Stimulated activated CD8-positive, alpha-beta memory T cell treated with anti-CD3 and anti-CD28 coated beads, Interleukin-2, amount 100 ng/mL, for 1 hour (primary cell): ENCODE measurements at places on chromosomes 4 and X.

- no peak for DNase-seq
Observed at GRCh38 chrX:30887721-30888120, 1.3 kb downstream of the TAB3 start.

GRCh38 chr4:82891707-82892466 is 934 bp upstream of the SEC31A start:
- DNase-seq = no peak

GRCh38 chr4:76504613-76505465 is 69.8 kb downstream of the SHROOM3 start:
- DNase-seq = no peak

DNA sequence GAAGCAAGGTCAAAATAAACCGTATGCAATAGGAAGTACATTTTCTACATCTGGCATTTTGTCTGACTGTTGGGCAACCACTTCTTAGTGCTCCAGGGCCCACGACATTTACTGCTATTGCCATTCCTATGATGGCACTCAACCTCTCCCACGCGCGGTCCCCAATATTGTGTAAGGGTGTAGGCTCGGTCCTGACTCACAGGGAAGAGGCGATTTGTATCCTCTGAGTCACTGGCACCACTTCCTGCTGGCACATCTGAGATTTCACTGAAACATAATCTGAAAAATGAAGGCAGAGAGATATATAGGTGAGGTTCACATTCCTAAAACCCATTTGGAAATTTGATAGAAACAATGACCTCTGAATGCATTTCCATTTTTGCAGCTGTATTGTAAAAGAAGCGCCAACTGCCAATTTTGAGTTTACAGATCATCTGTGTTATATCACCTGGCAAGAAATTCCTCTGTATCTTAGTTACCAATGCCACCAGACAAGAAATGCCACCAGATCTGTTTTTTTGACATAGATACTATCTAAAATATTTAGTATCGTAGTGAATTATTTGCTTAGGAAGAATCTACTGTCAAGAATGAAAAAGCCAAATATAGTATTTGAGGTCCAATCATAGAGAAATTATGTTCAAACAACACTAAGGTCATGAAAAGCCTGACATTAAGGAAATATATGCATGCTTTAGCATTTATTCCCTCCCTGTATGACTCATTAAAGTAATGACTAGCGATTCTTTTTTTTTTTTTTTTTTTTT is 9.8 kb downstream of the EREG start:
- DNase-seq = no peak

- DNase-seq = no peak
Observed at GRCh38 chr4:111778543-111778942, 366.7 kb upstream of the FAM241A start.

DNA sequence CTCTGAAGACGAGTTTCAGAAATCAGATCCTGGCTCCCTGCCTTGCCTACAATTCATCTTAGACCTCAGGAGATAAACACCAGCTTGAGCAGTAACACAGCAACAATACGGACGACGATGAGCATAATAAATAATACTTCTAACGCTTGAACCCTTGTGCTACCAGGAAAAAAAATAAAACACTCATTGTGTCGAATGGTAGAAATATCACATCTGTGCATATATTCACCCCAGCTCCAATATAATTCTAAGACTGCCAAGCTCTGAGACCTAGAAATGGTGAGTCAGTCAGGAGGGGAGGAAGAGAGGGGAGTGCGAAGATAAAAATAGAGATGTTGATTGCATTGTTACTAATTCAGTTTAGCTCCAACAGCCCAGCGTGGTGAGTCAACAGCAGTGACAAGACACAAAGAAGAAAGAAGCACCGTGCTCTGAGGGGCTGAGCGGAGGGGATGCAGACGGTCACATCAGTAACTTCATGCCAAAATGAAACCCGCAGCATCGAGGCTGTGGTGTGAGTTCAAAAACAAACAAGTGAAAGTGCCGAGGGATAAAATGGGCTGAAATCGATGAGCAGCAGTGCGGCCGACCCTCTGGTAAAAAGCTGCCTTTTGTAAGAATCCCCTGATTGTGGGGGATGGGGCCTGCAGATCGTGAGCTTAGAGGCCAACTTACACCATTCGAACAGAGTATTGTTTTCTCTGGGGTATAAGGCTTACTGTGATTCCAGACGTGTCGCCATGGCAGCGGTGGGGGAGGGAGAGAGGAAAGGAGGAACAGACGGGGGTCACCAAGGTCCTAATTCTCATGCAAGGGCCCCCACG is 150.4 kb downstream of the MGST2 start:
- DNase-seq = no peak

GRCh38 chr4:146795711-146796110 is 150.0 kb downstream of the TTC29 start:
- DNase-seq = no peak

DNA sequence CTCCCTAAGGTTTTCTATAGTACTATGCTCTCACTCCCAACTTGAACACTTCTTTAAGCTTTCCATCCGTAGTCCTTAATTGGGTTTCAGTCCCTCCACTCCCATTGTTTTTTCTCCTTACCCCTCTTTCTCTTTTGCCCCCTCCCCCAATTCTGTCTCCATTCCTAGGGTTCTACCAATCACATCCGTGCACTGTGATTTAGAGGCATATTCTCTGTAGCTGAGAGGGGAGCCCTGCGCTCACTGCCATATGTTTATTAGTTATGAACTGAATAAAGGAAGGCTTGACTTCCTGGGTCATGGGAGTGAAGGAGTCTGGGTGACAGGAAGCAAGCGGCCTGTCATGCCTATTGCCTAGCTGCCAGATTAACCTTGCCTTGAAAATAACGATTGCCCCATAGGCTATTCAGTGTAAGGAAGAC is 471 bp downstream of the MCTS1 start:
- no peak for DNase-seq

DNA sequence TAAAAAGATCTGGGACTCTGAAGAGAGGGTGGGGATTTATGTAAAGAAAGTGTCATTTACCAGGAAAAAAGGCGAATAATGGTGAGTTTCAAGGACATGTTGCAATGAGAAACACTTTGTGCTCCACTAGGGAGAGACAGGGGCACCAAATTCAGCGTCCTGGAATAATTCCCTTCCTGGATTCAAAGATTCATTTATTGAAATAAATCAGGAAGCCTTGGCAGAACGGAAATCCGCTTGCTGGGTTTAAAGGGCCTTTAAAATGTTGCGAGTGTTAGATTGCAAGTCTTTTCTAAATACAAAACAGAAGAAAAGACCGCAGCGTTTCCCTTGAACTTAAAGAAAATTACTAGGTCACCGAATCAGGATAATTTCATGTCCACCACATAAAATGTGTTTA is 3.8 kb upstream of the ZIC3 start:
- DNase-seq = no peak

- no peak for DNase-seq
Observed at GRCh38 chr4:174828845-174829701, at the start of gene GLRA3. TSS of gene GLRA3 (minus strand) at chr4:174829247. CDS start at chr4:174828811, 436 bp downstream.

DNA sequence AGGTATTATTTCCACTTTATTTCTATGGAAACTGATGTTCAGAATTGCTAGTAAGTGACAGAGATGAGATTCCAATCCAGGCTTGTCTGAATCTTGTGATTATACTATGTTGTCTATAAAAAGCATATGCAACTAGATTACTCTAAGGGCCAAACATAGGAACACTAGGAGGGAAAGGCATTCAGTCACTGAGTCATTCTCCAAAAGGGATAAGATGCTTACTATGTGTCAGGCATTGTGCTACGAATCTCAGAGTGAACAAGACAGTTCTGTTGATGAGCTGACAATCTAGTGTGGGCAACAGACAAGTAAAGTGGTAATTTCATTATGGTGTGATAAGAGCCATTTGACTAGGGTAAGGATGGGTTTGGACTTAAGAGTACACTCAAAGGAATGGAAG is 77.2 kb downstream of the RASL11B start:
- no peak for DNase-seq

GRCh38 chrX:39813631-39814277 is 284.0 kb downstream of the BCOR start:
- no peak for DNase-seq

GRCh38 chr4:161937596-161937995 is 226.2 kb downstream of the FSTL5 start:
- DNase-seq = no peak

DNA sequence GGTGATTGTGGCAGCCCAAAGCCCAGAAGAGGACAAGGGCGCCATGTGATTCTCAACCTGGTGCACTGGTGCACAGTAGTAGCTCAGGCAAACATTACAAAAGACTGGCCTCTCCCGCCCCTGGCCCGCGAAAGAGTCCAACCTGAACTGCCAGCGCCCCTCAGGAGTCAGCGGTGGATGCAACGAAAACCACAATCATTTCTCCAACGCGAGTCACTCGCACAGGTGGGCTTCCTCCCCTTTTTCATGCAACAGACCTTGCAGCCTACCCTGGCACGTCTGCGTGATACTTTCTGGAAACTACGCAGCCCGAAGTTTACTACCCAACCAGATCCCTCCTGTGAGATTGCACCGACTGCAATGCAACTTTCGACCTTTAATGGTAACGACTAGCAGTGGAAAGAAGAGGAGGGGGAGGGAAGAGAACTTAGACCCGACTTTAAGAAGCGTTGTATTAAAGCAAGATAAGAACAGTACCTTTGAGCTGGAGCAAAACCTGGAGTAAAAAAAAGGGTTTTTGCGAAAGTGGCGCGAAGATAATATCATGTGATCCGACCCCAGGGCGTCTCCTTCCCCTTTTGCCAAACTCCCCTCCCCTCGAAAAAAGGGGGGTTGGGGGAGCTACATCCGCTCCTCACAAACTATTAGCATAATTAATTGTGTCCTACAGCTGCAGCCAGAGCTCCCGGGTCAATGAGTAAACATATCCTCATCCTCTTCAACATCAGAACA is 63.3 kb upstream of the CCDC160 start:
- no peak for DNase-seq

DNA sequence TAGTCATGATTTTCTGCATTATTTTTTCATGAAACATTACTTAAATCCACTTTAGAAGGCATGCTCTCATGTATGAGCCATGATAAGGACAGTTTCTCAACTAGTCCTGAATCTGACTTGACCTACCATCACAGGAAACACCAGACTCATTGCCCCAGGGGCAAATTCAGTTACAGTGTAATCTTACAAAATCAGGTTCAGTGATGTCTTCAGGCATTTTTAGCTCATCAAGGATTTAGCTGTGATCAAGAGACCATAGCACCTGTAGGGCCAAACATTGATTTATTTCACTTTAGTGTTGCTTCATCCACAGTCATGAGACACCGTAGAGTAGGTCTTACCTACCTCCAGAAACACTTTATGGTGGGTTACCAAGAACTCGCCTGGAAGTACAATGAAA is 3.1 kb upstream of the TASL start:
- no peak for DNase-seq

- no peak for DNase-seq
Observed at GRCh38 chr4:6885953-6886557, 23.6 kb upstream of the TBC1D14 start.
